ENCODE measurements at places on chromosomes 11 and 22.

GRCh38 chr11:47899801-47900200 lies 51.7 kb upstream of the NUP160 start:
- ATAC-seq: peak; percentile 99

GRCh38 chr11:20963596-20963995 lies 294.2 kb downstream of the NELL1 start:
- ATAC-seq: no peak

DNA sequence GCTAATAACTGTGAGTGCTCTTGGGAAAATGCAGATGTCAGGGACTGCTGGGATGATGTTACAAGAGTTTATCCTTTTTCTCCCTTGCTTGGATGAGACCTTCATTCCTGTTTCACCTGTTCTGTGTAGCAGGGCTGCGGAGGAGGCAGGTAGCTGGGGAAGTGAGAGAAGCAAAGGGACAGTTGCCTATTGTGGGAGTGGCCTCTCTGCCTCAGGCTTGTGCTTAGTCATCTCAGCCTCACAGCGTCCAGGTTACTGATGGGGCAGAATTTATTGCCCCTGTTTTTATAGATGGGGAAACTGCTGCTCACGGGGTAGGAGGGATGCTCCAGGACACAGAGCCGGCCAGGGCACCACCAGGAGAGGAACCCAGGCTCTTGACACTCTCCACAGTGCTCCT lies 1.7 kb downstream of the STX3 start:
- ATAC-seq: peak; percentile 66

DNA sequence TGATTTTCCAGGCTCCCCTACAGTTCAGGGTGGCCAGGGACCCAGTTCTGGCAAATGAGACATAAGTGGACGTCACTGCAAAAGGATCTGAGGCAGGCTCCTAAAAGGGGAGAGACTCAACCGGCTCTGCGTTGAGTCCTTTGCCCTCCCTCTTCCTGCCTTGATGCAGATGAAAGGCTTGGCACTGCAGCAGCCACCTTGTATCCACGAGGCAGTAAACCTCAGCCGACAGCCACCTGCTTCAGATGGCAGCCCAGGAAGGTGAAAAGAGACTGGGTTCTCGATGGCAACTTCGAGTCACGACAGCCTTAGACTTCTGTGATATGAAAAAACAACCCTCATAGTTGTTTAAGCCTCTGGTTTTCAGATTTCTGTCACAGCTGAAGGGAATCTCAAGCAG lies 14.7 kb upstream of the TREH start:
- no peak for ATAC-seq

- peak; percentile 88 for ATAC-seq
Measured at GRCh38 chr11:75241036-75241905, 697 bp downstream of the TPBGL start.
